Mesenteric fat pad (tissue), 1 donor: ENCODE measurements at places on chromosomes 1 and 21. TPM values are rescaled to one million over a fixed set of nuclear protein-coding genes. Genes with fewer than 3 reads are reported as not detected.
A peak's percentile ranks its signal among the peaks of the same experiment; 100 is the strongest.

The PRRX1 gene
- 46.2 TPM for total RNA-seq

The CA6 gene
- total RNA-seq = not detected

GRCh38 chr1:184393962-184394361 lies 7.1 kb downstream of the C1orf21 start:
- no peak for DNase-seq

DNA sequence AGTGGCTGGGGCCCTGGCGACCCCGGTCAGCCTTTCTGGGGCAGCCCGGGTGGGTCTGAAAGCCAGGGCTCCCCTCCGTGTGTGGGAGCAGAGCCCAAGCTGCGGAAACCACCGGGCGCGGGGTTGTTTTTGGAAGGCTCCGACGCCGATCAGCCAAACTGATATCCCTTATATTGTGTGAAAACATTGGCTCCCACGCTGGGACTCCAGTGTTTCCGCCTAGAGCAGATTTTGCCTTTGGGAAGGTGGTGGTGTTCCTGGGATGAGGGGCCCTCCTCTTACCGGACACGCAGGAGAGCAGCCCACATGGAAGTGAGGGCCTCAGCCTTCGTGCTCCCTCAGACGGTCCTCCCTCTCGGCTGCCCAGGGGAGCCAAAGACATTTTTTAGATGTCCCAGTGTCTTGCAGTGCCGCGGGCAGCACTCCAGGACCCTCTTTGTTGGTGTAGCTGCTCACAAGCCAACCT lies 54.3 kb downstream of the NGF start:
- no peak for DNase-seq

The OR2L3 gene
- not detected for total RNA-seq

The CHRNB2 gene
- not detected for total RNA-seq

DNA sequence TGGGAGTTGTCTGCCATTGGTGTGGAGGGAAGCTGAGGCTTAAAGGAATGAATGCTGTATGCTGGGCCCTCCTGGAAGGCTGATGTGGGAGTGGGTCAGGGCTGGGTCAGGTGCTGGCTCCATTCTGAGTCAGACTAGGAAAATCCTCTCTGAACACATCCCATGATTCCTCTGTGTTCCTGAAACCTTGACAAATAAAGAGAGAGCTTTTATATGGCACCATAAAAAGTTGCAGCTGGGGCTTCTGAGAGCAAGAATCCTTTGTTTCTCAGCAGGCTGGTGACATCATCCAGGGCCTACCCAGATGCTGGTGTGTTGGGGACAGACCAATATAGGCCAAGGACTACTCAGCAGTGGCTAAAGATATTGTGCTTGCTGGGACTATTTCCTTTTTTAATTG lies 27.8 kb upstream of the NFASC start:
- no peak for DNase-seq

The OPRD1 gene
- total RNA-seq = not detected

- DNase-seq = peak; percentile 68
Measured at GRCh38 chr21:45055861-45056260, 18.5 kb upstream of the ADARB1 start.

GRCh38 chr1:44828841-44829440 lies 14.1 kb downstream of the PTCH2 start:
- no peak for DNase-seq

The ADAMTS5 gene
- total RNA-seq = 60.0 TPM

DNA sequence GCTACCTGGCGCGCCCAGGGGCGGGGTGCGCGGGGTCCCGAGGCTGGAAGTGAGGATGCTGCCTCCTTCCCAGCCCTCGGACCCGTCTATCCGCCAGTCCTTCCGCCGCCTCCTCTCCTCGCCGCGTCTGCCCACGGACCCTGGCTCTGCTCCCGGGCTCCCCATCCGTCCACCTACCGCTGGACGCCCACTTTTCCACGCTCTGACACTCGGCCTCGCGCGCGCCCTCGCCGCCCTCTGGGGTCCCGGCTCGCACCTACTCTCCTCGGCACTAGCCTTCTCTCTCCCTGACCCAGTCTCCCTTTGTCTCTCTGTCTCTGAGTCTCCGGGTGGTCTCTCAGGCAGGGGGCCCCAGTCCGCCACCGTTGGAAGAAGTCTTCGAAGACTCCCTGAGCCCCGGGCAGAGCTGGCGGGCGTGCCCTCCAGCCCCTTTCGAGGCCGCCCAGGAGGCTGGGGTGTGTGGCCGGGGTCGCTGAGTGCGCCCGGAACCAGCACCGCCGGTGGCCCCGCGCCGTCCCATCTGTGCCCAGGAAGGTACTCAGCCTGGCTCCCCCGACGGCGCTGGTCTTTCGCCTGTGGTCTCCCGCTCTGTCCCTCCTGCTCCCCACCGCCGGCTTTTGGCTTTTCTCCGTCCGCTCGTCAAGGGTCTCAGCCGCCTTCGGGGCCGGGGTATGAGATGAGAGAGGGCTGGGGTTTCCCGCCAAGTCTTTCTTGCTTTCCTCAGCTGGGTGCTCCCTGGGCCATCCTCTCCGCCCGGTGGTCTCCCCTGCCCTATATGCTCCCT lies 610 bp downstream of the DRAXIN start:
- DNase-seq = no peak

DNA sequence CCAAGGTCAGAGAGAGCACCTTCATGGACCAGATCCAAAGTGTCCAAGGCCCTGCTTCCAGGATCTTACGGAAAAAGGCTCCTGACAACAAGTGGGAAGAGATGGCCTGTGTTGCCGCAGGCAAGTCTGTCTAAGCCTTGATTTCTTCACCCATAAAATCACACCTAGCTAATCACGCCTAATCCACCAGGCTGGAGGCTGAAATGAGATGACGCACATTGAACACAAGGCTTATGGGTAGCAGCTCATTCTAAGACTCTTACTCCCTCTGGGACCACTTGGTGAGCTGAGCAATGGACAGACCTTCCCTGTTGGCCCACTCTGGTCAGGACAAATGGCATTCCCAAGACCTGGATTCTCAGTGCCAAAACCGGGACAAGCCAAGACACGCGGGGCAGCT lies 38.2 kb downstream of the GRIK3 start:
- no peak for DNase-seq

- DNase-seq = peak; percentile 43
Measured at GRCh38 chr1:115330480-115331013, 7.5 kb downstream of the NGF start.

DNA sequence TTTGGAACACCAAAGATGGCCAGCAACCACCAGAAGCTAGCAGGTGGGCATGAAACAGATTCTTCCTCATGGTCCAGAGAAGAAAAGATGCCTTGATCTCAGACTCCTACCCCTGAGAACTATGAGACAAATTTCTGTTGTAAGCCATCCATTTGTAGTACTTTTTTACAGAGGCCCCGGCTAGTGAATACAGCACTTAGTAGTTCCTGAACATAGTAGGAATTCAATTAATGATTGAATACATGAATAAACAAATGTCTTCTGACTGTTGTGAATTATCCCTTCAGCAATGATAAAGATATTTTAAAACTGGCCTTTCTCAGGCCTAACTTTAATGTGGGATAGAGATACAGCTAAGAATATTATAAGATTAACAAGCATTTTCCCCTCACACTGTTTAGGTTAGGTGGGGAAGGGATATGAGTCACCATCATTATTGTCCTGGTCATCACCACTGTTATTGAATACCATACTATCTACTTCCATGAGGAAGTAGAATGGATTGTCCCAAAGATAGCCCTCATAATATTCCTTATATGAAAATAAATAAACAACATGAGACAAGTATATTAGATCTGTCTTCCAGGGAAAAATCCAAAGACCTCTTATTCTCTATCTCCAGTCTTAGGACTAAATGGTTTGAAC lies 51.4 kb downstream of the ADCY10 start:
- no peak for DNase-seq

GRCh38 chr1:15735304-15736037 lies 587 bp upstream of the SLC25A34 start:
- no peak for DNase-seq

DNA sequence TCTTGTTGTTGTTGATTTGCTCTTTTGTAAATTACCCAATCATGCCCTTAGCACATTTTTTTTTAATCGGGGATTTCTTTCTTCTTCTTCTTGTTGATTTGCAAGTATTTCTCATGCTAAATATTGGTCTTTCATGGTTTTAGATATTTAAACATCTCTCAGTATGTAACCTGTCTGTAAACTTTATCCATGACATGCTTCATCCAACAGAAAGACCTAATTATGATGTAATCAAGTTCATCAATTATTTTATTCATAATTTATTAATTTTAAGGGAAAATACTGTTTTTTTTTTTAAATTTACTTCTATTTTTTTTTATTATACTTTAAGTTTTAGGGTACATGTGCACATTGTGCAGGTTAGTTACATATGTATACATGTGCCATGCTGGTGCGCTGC lies 69.8 kb downstream of the TNFSF18 start:
- no peak for DNase-seq

- no peak for DNase-seq
Measured at GRCh38 chr1:71737768-71738167, 544.6 kb downstream of the NEGR1 start.

The C1orf94 gene
- not detected for total RNA-seq

DNA sequence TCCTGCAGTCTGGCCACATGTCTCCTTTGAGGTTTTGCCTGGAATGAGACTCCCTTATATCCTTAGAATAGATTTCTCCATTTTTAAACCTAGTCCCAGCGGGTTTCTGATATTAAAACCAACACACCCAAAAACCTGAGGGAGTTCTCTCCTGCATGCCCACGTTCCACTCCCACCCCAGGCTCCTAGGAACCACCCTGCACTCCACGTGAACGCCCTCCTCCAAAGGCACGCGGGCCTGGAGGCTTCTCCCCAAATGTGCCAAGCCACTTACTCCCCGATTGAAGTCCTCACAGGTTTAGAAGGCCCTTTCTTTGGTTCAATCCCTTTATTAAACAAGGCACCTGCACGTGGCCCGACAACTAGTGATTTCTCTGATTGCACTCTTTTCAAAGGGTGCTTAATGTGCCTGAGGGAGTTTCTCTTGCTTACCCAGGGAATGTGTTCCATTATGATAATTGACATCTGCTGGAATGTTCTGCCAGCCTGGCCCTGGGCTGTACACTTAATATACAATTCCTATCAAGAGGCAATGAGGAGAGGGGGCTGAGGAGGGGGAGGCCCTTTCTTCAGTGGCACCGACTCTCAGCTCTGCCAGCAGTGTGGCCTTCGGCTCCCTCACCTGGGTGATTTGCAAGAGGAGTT lies 104.3 kb upstream of the ADAR start:
- DNase-seq = no peak

The RAB29 gene
- 37.3 TPM for total RNA-seq

The SMCP gene
- total RNA-seq = not detected

GRCh38 chr1:243313635-243314536 lies 58.0 kb downstream of the SDCCAG8 start:
- DNase-seq = no peak

The ILDR2 gene
- total RNA-seq = 0.29 TPM

GRCh38 chr1:189751311-189751710 lies 726.4 kb downstream of the BRINP3 start:
- no peak for DNase-seq

DNA sequence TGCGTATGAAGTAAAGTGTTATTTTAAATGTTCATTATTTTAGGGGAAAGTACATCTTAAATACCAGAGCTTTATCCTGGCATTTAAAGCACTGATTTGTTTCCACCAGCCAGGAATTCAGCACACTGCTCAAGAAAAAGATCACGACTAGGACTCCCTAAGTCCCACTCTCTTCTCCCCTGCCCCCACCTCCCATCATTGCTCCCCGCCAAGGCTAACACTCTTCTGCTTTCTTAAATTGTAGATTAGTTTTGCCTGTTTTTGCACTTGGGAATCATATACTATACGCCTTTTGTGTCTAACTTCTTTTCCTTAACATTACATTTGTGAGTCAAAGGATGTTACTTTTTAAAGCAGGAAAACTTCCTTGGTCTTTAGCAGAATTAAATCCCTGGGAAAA lies 37.5 kb upstream of the C1orf105 start:
- DNase-seq = no peak

DNA sequence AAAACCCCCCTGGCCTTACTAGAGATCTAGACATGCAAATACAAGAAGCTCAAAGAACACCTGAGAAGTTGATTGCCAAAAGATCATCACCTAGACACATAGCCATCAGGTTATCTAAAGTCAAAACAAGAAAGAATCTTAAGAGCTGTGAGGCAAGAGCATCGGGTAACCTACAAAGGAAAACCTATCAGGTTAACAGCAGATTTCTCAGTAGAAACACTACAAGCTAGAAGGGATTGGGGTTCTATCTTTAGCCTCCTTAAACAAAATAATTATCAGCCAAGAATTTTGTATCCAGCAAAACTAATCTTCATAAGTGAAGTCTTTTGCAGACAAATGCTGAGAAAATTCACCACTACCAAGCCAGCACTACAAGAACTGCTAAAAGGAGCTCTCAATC lies 12.2 kb upstream of the SPRR2F start:
- no peak for DNase-seq

DNA sequence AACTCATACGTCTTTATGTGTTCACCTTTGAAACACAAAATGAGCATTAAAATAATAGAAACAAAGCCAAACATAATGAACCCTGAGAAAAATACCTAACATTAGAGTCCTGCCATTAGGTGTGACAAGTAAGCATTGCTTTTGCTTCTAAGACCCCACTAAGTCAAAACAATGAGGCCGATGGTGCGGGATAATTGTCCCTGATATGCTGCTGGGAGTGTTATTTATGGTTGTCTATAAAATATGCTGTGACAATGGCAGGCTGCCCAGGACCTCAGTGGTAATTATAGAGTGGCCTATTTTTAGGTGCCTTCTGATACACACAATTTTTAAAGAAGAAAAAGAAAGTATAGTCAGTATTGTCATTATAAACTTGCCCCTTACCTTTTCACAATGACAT lies 1423.1 kb downstream of the AMY1C start:
- no peak for DNase-seq

DNA sequence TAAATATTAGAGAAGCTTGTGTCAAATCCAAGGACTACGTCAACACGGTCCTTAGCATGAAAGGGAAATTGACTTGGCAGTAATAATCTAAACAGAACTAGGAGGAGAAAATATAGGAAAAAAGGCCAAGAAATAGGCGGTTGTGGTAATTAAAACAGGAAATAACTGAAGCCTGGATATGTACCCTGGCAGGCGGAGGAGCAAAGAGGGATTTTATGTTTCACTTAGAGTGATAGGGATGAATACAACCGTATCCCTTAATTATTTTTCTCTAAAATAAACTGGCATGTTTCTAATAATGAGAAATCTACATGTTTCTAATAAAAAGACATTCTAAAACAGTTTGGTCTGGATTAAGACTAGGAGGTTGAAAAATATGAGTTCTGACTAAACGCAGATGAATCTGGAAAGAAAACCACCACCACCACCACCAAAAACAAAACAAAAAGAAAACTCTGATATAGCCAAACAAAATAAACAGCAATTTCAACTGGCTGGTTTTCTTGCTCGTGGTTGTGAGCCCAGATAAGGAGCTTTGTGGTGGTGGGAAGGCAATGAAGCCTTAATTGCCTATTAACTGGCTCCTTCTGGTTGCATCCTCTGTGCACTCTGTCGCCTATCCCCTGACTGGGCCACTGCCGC lies 334.2 kb upstream of the SNX7 start:
- DNase-seq = no peak
